ENCODE measurements at places on chromosomes 1 and 21.
A peak's percentile ranks its signal among the peaks of the same experiment; 100 is the strongest.

- no peak for DNase-seq
Measured at GRCh38 chr1:168758503-168758902, 29.5 kb upstream of the DPT start.

- DNase-seq: no peak
Measured at GRCh38 chr21:38951095-38951730, 145.5 kb downstream of the ETS2 start.

GRCh38 chr1:42210421-42211133 lies 46.0 kb upstream of the GUCA2A start:
- peak; percentile 70 for DNase-seq

DNA sequence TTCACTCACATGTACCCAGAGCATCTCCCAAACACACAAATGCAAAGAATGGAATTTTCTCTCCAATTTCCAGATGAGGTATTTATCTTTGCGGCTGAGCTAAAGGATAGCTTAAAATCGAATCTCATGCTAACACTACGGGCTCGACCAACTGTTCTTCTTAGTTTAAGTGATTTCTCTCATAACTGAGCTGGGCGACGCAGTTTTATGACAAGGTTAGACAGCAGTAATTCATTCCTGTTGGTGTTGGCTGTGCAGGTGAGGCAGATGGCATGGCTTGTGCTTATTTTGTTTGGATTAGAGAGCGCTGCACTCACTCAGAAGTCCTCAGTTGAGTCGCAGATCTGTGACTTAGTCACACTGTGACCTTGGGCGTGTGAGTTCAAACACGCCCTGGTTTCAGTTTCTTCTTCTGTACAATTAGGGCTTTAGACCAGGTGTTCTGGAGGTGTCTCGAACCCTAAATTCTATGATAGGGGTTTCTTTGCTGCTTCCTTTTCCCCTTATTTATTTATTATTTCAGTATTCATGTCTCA lies 41.5 kb upstream of the MRPS6 start:
- DNase-seq: no peak

DNA sequence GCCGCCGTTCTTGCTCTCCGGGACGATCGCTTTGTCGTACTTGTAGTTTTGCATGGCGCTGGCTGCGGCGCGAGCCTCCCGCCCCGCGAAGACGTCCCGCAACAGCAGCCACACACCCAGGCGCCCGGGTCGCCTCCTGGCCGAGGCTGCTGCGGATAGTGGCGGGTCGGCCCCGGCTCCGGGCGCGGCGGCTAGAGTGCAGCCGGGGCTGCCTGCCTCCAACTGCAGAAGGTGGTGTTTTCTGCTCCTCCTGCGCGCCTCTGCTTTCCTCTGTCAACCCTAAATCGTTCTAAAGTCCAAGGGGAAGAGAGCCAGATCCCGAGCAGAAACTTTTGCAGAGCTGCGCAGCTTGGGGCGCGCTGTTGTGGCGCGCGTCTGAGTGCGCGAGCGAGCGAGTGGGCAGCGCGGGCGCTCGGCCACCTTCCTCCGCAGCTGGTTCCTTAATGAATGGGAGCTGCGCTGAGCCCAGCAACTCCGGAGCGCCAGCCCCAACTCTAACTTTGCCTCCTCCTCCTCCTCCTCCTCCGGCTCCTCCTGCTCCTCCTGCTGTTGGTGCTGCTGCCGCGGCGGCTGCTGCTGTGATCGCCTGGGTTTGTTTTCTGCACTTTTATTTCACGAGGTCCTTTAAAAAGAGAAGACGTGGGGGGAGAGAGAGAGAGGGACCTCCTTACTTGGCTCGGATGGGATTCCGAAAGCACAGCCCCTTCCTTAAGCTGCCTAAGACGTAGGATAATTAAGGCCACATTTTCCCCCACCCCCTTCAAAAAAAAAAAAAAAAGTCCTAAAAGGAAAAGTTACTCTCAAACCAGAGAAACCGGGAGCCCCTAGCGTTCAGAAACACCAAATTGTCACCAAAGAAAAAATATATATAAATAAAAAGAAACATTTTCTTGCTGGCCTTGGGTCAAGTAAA lies at the start of gene PLPP3:
PLPP3 (minus strand) TSS at position 601 of the 913 bp plus-strand sequence; CDS start at position 54, 547 bp downstream.
- peak; percentile 100 for DNase-seq

DNA sequence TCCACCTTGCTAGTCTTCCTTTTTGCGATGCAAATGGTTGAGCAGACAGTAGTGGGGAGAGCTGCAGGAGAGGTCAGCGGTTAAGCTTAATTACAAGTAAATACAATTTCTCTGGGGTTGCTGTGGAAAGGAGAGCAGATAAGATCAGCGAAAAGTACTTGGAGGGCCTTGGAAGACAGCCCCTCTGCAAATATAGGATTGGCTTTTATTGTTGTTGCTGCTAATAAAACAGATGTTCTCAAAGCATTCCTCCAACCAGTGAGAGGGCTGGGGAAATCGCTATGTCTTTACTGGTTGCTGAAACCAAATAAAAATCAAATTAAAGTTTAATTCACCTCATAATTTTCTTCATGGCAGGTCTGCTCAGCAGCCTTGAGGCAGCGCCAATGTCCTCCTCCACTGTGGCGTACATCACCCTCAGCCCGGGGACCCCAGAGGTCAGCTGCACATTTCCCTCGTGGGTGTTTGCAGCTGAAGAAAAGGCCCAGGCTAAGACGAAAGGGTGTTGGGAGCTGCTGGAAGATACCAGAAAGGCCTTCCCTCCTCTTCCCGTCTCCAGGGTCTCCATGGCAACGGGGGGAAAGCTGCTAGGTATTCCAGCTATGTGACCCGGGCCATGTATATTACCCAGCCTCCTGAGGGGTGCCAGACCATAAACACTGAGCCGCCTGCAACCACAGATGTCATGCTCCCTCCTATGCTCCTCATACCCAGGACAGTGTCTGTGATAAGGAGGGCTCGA lies 54.6 kb upstream of the POU2F1 start:
- DNase-seq: no peak

- DNase-seq: peak; percentile 83
Measured at GRCh38 chr1:9004700-9005394, 21.4 kb downstream of the SLC2A7 start.

- no peak for DNase-seq
Measured at GRCh38 chr1:44830900-44831304, 12.2 kb downstream of the PTCH2 start.

- DNase-seq: no peak
Measured at GRCh38 chr1:167708940-167709389, 12.8 kb upstream of the MPZL1 start.

- DNase-seq: peak; percentile 40
Measured at GRCh38 chr1:236608930-236609726, 4.8 kb upstream of the HEATR1 start.

GRCh38 chr1:192954705-192955265 lies 104.4 kb downstream of the UCHL5 start:
- DNase-seq: peak; percentile 3

- DNase-seq: no peak
Measured at GRCh38 chr1:154304664-154305337, 16.1 kb upstream of the AQP10 start.

DNA sequence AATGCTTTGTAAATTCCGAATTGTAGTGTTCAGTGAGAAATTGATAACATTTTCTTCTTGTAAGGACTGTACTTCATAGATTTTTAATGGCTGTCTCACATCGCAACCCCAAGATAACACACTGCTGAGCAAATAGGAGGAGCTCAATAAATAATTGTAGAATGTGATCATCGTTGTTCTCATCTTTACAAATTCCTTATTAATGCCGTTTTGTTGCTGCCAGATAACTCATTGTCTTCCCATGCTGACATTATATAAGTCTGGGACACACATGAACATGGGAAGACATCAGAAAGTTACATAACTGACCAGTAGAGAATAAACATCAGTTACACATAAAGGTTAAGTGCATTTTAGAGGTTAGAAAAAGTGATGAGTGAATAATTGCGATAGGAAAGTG lies 46.4 kb upstream of the TSPAN2 start:
- DNase-seq: no peak

- no peak for DNase-seq
Measured at GRCh38 chr1:38061883-38062328, 15.3 kb upstream of the POU3F1 start.

GRCh38 chr1:245797592-245798348 lies 643.0 kb downstream of the KIF26B start:
- DNase-seq: peak; percentile 24

DNA sequence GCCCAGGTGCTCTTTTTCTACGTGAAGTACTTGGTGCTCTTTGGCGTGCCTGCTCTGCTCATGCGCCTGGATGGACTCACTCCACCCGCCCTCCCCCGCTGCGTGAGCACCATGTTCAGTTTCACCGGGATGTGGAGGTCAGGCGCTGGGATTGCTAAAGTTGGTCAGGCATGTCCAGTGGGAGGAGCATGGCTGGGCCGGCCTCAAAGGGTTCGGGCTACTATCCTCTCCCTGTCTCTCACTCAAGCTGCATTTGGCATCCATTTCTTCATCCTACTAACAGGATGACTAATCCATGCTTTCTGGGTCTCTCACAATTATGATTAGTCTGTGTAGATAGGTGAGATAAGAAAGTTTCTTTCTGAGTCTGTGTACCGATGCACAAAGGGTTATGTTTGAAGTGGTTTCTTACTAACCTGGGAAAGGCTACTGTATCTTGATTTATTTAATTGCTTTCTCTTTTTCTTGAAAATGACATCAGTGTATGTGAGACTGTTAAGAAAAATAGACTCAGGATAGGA lies 135.9 kb downstream of the HHAT start:
- no peak for DNase-seq

DNA sequence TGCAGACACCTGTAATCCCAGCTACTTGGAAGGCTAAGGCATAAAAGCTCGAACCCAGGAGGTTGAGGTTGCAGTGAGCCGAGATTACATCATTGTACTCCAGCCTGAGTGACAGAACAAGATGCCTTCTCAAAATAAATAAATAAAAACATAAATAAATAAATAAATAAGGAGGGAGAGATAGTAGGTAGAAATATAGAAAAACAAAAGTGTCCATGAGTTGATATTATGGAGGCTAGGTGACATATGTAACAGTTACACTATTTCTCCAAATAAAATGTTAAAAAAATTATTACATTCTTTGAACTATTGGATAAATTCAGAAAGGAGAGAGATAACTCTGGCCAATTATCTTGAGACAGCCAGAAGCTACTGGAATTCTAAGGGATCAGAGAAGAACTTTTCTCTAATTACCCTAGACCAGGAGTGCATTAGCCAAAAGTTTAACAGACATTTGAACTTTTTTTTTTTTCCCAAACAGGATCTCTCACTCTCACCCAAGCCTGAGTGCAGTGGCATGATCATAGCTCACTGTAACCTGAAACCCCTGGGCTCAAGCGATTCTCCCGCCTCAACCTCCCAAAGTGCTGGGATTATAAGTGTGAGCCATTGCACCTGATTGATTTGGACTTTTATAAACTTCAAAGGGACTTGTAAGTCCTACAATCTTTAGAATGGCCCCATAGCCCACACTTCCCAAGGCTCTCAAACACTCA lies 17.6 kb downstream of the SYNJ1 start:
- no peak for DNase-seq

DNA sequence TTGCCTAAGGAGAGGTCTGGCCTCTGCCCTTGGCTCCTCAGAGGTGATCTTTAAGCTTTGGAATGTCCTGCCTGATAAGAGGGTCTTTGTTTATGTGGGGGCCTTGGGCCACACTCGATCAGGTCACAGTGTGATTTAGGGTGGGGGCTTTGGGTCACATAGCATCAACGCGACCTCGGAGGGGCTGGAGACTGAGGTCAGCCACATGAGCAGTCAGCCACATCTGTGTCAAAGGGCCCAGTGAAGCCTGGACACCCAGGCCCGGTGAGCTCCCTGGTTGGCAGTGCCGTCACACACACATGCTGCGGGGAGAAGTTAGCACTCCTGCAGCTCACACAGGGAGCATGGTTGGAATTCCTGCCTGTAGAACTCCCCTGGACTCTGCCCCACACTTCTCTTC lies 345.0 kb downstream of the NPHP4 start:
- DNase-seq: no peak

DNA sequence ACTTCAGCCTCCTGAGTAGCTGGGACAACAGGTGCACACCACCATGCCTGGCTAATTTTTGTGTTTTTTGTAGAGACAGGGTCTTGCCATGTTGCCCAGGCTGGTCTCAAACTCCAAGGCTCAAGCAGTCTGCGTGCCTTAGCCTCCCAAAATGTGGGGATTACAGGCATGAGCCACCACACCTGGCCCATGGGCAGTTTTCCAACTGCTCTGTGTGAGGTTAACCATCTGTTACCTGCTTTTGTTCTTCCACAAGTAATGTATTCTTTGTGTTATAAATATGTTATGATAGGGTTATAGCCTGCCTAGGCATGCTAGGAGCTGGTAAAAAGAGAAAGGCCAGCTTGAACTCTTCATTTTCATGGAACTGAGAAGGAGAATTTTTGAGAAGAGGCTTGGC lies 30.7 kb downstream of the TUFT1 start:
- no peak for DNase-seq

- no peak for DNase-seq
Measured at GRCh38 chr1:62625415-62625814, 28.1 kb downstream of the ANGPTL3 start.

DNA sequence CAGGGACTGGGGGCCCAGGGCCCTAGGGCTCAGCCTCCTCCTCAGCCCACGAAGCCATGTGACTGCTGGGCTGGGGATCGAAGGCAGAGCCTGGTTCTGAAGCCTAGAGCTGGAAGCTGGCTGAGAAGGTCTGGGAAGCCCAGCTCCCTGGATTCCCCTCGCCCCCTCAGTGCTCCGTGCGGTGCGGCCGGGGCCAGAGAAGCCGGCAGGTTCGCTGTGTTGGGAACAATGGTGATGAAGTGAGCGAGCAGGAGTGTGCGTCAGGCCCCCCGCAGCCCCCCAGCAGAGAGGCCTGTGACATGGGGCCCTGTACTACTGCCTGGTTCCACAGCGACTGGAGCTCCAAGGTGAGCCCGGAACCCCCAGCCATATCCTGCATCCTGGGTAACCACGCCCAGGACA lies 9.1 kb downstream of the ADAMTSL4 start:
- no peak for DNase-seq

- DNase-seq: no peak
Measured at GRCh38 chr1:81228926-81229325, 571.8 kb upstream of the ADGRL2 start.

- no peak for DNase-seq
Measured at GRCh38 chr1:178484698-178485225, 12.0 kb downstream of the CLEC20A start.

DNA sequence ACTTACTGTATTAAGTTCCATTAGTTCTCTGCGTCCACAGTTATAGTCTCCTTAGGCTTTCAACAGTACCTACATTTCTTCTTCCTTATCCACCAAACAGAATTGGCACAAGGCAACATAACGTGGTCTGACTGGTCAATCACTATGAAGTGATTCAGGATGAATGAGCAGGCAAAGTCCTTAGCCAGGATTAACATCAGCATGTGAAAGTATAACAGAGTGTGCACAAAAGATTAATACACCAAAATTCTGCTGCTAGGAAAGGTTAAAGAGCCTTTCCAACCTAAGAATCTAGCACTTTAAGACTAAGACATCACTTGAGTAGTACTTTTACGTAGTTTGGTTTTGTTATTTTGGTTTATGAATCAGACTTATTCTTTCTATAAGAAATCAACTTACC lies 15.8 kb downstream of the DEPDC1 start:
- no peak for DNase-seq

- DNase-seq: no peak
Measured at GRCh38 chr21:25834381-25834780, 99.6 kb downstream of the GABPA start.

GRCh38 chr1:221085701-221086375 lies 206.6 kb downstream of the HLX start:
- no peak for DNase-seq
